ENCODE measurements at places on chromosomes 7 and 10.
A peak's percentile ranks its signal among the peaks of the same experiment; 100 is the strongest.

- no peak for DNase-seq
Measured at GRCh38 chr10:56633876-56634452, 272.9 kb upstream of the ZWINT start.

DNA sequence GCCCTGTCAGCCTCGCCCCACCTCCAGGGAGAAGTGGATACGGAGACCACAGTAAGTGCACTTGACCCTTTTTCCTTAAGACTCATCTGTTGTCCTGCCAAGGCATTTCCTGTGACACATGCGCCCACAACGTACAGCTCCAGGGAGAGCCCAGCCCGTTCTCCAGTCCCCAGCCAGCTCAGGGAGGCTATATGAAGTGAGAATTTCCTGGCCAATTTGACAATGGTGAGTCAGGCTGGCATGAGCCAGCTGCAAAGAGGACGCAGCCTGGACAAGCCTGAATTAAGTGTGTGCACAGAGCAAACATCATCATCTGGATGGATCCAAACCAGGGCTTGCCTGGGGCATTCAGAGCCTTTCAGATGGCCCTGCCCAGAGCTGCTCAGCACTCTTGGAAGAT lies 244.8 kb downstream of the KCNMA1 start:
- DNase-seq, result no peak

GRCh38 chr10:72483471-72483870 lies 128.8 kb upstream of the DNAJB12 start:
- DNase-seq, result no peak

DNA sequence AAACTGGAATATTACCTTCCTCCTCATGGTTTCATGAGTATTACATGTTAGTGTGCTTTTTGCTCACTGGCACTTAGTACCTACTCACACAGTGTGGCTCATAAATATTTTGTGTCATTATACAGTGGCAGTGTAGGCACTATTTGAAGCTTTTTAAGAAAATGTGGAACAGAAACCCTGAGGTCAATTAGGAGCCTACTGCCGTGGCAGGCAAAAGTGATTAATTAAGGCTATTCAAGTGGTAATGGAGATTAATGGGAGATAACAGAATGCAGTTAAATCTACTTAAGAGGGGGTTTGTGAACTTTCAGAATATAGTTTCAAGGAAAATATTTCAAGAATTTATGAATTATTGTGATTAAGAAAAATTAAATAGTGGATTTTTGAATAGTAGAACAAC lies 277.6 kb downstream of the HGF start:
- no peak for DNase-seq

DNA sequence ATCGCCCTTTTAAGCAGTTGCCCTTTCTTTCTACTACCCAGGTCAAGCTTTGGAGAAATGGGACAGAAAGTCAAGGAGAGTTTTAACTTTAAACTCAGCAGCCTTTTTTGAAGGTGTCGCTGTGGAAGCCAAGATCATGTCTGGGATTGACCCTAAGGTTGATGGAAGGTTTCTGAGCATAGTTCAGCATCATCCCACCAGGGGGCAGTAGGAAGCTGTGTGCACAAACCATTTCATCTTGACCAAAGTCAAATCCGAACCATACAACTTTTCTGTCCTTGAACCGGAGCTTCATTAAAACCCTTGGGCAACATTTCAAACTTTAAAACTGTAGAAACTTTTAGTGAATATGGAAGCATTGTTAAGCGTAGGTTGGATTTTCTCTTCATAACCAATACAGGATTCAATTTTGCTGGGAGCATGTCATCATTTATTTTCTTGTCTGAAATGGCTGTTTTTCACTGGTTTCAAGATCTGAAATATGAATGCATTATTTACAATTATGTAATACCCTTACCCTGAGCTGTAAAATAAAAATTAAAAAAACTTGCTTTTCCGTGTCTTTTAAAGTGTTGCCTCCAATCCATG lies 214.4 kb upstream of the KIAA1217 start:
- DNase-seq, result peak; percentile 3

- DNase-seq, result no peak
Measured at GRCh38 chr10:108051218-108051617, 886.7 kb upstream of the SORCS1 start.

- no peak for DNase-seq
Measured at GRCh38 chr10:22833353-22833752, 94.5 kb upstream of the ARMC3 start.

DNA sequence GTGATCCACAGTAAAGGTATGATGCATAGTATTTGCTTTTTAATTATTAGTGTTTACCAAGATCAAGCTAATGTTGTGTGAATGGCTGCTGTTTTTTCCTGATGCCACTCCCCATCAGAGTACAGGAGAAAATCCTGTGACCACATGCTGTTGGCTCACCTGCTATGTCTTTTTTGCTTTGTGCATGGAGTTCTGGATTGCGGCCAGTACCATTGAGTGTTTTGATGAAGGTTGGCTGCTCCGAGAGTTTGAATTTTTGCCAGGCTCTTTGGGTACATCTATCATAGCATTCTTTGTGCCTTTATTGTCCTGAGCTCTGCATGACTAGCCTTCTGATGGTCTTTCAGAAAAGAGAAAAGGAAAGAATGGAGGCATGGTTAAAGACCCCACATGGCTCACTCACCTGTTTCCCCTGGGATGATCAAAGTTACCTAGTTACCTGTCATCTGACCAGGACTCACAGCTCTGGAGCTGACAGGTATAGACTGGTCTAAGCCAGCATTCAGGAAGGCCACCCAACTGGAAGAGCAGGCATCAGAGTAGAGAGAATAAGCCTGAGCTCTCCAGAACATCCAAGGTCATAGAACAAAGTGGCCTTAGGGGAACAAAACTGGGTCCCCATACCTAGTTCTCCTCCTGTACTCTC lies 11.8 kb upstream of the SGPL1 start:
- no peak for DNase-seq

DNA sequence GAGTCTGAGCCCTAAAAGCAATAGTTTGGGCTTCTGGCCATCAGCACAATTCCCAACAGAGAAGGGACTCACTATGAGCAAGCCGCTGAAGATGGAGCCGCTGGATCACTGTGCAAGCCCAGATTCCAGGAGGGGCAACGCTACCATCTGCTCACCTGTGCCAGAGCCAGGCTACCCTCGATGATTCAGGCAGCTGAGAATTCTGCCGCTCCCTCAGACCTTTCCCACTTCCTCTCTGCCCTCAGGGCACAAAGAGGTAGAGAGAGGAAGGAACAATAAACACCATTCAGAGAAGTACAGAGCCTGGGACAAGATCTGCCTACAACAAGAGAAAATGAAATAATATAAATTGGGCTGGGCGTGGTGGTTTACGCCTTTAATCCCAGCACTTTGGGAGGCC lies 98.1 kb downstream of the MYOF start:
- no peak for DNase-seq

- DNase-seq, result no peak
Measured at GRCh38 chr10:30596013-30596412, 33.5 kb downstream of the LYZL2 start.

- DNase-seq, result no peak
Measured at GRCh38 chr10:116452338-116452720, 24.7 kb downstream of the PNLIPRP3 start.

GRCh38 chr7:102279537-102280400 lies 6.9 kb upstream of the SH2B2 start:
- peak; percentile 73 for DNase-seq

- no peak for DNase-seq
Measured at GRCh38 chr7:82057476-82057875, 287.6 kb upstream of the HGF start.

DNA sequence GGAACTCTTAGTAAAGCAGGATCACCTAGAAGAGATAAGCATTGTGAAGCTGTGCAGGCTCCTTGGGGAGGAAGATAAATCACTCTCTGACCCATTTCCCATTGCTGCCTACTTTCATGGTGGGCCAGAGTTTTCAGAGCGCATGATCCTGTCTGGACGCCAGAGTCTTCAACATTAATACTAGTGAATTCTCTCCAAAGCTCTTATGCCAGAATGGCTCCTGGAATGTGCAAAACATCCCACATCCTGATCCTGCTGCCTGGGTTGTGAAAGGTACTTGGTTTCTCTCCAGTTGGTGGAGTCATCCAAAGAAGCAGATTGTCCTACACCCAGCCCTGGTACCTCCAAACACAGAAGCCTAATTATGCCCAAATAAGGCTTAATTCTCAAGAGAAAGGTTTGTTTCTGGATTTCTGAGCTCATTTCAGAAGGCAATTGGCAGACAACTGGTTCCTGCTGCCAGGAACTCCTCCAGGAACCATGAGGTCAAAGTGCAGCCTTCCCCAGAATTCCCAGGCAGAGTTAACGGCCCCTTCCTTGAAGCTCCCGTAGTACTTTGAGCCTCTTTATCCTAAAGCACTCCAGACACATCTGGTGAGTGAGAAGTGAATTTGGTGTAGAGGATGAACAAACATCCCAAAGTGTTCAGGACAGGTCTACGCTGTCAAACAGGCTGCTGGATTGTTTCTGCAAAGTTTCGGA lies 495.2 kb downstream of the PLXNA4 start:
- no peak for DNase-seq

DNA sequence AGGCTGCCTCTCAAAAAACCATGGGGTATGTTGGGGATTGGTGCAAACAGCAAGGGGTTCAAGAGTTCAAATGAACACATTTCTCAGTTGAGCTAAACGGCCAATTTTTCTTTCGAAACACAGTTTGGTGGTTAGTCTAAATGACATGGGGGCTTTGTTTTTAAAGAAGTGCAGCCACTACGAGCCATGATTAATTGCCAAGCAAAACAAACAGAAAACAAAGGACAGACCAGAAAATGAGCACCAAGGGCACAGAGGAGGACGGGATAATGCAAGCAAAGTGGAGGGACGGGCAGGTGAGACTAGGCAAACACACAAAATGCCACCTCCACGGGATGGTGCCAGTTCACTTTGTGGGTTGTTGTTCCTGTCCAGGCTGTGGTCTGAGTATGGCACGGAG lies 64.5 kb upstream of the PDLIM1 start:
- DNase-seq, result no peak

DNA sequence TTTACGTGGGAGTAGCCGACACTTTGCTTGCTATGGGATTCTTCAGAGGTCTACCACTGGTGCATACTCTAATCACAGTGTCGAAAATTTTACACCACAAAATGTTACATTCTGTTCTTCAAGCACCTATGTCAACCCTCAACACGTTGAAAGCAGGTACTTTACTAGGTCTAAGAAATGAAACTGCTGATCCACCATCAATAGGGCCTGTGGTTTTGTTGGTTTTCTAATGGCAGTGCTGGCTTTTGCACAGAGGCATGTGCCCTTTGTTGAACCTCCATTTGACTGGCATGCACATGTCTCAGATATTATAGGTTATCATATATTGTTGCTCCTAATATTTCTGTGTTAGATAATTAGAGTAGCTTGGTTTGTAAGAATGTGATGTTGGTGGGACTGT lies 123.8 kb downstream of the CFTR start:
- no peak for DNase-seq

Data from CD4-positive, alpha-beta T cell treated with Interleukin-17A for 4 hours (primary cell).